ENCODE measurements at places on chromosomes 11 and 22.
A peak's percentile ranks its signal among the peaks of the same experiment; 100 is the strongest.

DNA sequence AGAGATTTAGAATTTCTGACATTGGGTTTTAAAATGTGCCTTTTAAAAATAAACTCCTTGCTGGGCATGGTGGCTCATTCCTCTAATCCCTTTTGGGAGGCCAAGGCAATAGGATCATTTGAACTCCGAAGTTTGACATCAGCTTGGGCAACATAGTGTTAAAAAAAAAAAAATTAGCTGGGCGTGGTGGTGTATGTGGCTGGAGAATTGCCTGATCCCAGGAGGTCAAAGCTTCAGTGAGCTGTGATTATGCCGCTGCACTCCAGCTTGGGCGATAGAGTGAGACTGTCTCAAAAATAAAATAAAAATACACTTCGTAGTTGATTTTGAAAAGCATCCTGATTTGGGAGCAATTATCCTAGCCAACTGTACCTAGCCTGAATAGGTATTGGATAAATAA, 3.4 kb upstream of the APLP2 start:
- no peak for DNase-seq

DNA sequence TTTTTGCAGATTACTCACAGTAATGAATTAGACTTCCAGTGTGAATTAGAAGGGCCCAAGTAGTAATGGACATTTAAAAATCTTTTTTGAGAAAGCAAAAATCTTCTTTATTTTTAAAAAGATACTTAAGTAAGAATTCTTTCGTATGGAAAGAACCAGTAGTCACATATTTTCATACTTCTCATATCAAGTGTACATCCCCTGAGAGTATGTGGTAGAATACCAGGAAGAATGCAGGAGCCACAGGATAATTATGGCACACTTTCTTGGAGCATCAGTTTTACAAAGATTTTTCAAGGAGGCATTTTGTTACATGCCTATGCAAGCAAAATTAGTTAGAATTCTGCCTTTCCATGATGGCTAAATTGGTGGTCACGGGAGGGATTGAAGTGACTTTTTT, 28.1 kb downstream of the POLD3 start:
- no peak for DNase-seq

GRCh38 chr11:65473278-65473860, 25.5 kb upstream of the MALAT1 start:
- no peak for DNase-seq

DNA sequence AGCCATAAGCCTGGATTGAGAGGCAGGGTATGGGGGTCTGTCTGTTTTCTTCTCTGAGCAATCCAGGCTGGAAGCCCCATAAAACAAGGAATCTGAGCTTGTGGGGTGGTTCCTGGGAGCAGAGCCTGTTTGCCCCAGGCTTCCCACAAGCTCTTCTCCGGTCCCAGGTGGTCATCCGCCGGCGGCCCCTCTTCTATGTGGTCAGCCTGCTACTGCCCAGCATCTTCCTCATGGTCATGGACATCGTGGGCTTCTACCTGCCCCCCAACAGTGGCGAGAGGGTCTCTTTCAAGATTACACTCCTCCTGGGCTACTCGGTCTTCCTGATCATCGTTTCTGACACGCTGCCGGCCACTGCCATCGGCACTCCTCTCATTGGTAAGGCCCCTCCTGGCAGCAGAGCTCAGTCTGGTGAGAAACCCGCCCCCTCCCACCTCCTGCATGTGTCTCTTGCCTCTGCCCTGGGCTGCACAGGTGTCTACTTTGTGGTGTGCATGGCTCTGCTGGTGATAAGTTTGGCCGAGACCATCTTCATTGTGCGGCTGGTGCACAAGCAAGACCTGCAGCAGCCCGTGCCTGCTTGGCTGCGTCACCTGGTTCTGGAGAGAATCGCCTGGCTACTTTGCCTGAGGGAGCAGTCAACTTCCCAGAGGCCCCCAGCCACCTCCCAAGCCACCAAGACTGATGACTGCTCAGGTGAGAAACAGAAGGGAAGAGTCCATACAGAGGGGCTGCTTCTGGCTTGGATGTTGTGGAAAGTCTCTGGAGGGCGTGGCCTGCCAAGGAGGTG, 11.6 kb downstream of the HTR3A start:
- DNase-seq, result no peak

DNA sequence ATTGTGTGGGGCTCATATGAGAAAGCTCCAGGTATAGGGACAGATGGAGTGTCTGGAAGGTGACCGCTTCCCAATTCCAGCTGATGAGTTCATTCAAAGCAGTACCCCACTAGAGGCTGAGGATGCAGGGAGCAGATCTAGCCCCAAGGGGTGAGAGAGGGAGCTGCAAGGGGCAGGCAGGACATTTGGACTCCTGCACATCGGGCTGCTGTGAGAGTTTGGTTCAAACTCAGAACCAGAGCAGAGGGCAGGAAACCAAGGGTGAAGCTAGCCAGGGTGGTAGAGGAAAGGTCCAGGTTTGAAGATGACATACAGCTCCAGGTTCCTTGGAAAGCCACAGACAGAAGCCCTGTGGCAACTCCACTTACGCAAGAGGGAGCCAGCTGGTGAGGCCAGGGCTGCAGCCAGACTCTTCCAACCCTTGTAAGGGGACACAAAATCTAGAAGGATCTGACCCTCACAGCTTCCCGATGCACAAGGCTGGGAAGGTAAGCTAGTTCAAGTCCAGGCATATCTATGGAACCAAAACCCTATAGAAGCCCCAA, 1.9 kb downstream of the CSNK2A3 start:
- no peak for DNase-seq

DNA sequence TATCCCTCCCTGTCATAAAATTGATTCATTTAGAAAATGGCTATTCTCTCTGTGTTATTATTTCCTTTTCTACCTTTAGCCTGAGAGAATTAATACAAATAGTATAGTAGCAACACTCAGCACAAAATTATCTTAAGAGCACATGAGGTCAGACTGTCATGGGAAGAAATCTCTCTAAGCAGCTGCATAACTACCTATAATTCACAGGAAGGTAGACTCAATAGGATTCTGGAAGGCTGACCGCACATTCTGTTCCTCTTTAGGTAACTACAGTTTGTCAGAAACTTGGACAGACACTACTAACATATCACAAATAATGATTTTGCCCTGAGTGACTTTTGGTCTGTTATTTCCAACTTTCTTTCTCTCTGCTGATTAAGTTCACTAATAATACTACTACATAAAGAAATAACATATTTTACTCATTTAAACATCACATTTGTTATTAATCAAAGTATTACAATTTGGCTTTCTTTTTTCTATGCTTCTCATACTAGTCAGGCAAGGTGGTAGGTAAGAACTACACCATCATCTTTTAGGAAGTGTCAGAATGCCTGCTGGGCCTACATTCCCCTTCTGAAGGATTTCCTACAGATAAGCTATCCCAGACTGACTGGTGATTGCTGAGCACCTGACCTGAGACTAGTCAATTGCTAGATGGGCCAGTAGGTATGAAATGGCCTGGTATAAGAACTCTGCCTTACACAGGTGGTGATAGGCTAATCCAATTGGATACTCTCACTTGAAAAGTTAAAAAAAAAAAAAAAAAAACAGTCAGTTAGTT, 325.1 kb downstream of the DLG2 start:
- DNase-seq, result no peak

DNA sequence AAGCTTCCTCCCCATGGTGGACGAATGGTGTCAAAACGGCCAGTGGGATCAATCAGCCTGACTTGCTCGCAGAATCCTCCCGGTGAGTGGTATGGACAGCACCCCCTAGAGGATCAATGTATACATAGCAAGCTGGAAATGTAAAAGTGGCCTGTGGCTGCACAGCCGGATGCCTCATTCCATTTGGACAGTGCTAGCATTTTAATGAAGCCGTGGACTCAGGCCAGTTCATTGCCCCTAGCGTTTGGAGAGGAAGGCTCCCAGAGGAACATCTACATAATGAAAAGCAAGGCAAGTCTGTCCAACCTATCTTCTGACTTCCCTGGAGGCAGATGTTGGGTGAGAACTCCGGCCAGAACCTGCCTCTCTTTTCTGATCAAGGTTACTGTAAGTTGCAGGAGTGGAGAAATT, 942.3 kb downstream of the NTM start:
- no peak for DNase-seq

DNA sequence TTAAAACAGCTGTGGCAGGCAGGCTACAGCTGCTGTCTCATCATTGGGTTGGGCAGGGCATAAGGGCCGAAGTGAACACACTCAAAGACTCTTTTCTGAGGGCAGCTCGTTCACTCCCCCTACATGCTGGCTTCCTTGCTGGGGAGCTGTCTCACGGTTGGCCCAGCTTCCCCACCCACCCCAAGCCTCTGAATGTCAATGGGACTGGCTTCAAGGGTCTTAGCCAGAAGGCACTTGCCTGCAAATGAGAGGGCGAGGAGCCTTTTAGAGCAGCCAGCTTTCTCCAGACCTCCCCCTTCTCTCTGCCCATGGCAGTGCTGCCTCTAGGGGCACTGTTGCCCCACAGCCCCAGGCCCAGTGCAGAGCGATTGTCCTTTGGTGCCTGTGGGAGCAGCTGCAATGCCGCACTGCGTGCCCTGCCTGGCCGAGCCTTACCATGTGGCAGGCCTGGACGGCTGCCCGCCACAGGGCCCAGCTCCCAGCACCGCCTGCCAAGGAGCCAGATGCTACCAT, 94.7 kb upstream of the RASSF10 start:
- DNase-seq, result no peak

- no peak for DNase-seq
Observed at GRCh38 chr11:8097468-8097867, 16.5 kb downstream of the TUB start.

DNA sequence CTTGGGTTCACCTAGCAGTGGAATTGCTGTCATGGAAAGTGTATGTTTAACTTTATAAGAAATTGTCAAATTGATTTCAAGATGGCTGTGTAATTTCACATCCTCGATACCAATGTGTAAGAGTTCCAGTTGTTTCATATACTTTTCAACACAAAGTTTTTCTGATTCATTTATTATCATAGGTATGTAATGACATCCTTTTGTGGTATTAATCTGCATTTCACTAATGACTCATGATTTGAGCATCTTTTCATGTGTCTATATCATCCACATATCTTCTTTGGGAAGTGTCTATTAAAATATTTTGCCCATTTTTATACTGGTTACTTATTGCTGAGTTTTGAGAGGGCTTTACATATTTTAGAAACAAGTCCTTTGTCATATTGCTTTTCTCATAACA, 17.0 kb upstream of the GLYATL1B start:
- no peak for DNase-seq

DNA sequence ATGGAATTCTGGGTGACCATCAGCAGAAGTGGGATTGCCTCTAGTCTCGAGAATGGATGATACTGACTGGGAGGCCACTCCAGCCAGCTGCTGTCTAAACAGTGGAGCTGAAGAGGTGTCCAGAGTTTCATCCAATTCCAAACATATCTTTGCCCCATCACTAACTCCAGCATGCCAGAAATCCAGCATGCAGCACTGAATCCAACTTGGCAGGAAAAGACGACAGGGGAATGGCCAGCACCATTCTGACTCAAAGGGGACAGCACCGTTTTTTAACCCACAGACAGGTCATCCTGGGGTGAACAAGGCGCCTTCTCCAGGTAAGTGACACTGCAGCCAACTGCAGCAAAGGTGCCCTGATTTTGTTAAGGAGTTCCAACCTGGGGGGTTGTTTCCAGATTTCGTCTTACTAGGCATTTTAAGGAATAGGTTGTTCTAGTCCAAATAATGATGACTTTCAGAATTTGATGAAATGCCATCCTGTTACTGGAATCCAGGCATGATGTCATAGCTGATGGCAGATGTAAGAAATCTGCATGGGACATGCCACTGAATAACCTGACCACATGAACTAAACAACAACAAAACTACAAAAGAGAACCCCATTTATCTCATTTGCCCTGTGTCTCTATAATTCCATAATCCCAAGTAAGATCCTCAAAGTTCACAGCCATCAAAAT, 32.3 kb downstream of the FEZ1 start:
- no peak for DNase-seq

- no peak for DNase-seq
Observed at GRCh38 chr11:15212876-15213275, 98.2 kb downstream of the INSC start.

- DNase-seq, result no peak
Observed at GRCh38 chr11:67389477-67389876, 2.3 kb upstream of the RAD9A start.

DNA sequence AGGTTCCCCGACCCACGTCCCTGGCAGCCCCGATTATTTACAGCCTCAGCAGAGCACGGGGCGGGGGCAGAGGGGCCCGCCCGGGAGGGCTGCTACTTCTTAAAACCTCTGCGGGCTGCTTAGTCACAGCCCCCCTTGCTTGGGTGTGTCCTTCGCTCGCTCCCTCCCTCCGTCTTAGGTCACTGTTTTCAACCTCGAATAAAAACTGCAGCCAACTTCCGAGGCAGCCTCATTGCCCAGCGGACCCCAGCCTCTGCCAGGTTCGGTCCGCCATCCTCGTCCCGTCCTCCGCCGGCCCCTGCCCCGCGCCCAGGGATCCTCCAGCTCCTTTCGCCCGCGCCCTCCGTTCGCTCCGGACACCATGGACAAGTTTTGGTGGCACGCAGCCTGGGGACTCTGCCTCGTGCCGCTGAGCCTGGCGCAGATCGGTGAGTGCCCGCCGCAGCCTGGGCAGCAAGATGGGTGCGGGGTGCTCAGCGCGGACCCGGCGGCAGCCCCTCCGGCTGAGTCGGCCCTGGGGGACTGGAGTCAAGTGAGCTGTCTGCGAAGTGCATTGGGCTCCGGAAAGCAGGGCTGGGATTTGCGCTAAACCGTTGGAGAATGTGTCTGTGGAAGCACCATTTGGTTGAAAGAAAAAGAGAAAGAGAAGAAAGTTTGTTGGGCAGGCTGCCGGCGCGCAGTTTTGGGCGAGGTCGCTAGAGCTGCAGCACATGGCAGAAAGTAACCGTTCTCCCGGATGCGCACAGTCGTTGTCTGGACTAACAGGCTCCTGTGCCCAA, at the start of gene CD44:
Gene CD44 (plus strand): TSS at position 229 of the 779 bp plus-strand sequence. CDS start 133 bp downstream, at position 362.
- peak; percentile 70 for DNase-seq

DNA sequence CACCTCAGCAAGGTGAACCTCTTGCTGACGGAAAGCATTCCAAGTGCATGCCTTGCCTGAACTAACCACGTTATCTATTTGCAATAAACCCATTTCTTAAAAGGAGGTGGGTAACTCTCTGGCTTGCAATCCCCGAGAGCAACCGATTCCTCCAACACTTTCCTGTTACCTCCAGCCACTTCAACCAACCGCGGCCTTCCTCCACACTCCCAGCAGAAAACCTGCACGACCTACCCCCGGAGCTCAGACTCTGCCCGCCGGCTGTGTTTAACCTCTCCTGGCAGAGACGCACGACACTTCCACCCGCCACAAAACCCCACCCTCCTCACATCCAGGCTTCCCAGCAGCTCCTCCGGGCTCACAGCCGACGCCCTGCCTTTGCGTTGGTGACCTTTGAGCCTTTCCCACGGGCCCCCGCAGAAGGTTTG, 708 bp downstream of the SCO2 start:
- DNase-seq, result no peak

Measured in stimulated activated CD8-positive, alpha-beta memory T cell treated with anti-CD3 and anti-CD28 coated beads, Interleukin-4, amount 100 ng/mL, for 24 hours (primary cell).